A549 treated with Mapracorat at 1 μM for 4 hours (cell line): ENCODE measurements at places on chromosomes 13 and 19. TPM values are rescaled to one million over a fixed set of nuclear protein-coding genes. Genes with fewer than 3 reads are reported as not detected.

Gene F10
- 0.15 TPM in 1 of 5 replicates, not detected in the others for total RNA-seq

Gene CACNG6
- 9.3 to 13.4 TPM (median 12.4 TPM) in 5 replicates for total RNA-seq

Gene ZNF541
- not detected in 5 replicates for total RNA-seq

Gene CPAMD8
- total RNA-seq, result 0.08 to 0.13 TPM (median 0.13 TPM) in 3 of 5 replicates, not detected in the others

Gene ODAD3
- 0.49 to 1.6 TPM (median 1.1 TPM) in 5 replicates for total RNA-seq

Gene KLK14
- total RNA-seq, result 0.20 to 0.55 TPM (median 0.43 TPM) in 5 replicates

Gene SULT2A1
- not detected in 5 replicates for total RNA-seq

Gene SCN1B
- total RNA-seq, result 12.5 to 22.6 TPM (median 19.5 TPM) in 5 replicates

Gene CEACAM20
- total RNA-seq, result not detected in 5 replicates
